C1 segment of cervical spinal cord (tissue), 14 donors: ENCODE measurements at places on chromosomes 2 and 18.

GRCh38 chr2:191220671-191221070 lies 24.5 kb upstream of the MYO1B start:
- DNase-seq, result no peak

GRCh38 chr2:72981536-72981935 lies 64.2 kb downstream of the EMX1 start:
- no peak for DNase-seq

GRCh38 chr2:206802654-206803514 lies 37.5 kb downstream of the FASTKD2 start:
- no peak for DNase-seq

DNA sequence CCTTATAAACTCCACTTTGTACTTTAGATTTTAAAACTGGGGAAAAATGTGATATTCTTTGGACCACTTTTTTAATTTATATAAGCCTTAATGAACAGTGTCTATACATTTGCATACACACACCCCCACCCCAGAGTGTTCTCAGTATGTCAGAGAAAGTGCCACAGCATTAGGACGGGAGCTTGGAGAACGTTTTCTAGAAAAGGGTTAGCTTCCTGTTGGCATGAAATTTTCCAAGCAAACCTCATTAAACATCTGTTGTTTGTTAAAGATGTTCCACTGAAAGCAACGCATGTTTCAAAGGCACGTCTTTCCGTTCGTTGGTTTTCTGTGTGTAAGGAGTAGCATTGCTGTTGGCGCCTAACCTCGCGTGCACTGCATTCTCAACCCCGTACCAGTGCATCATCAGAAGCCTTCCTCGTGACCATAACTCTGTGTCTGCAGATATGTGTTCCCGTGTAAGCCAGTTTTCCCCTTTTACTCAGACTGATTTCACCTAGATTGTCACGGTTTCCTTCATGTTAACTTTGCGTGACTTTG lies 228.5 kb downstream of the ALPK2 start:
- DNase-seq, result no peak

DNA sequence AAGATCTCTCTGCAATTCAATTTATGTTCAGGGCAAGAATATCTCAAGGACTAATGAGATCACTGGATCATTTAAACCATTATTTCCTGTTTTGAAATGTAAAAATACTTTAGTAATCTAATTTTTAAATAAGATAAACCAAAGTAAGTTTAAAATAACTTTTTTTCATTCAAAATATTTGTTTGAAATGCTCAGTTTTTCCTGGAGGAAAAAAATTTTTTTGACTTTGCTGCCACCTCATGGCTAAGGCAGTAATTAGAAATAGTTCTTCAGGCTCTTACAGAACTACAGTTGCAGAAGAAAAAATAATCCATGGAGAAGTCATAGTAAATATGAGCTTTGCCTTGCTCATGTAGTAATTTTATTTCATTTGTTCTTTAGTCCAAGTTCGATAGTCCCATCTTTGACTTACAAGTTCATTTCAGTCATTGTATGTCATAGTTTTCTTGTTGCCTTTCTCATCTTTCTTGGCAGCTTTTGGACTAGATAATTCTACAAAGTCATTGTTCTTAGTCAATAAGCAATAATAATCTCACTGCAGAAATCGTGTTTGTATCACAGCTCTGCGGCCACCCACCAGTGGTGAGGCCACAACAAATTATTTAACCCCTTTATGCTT lies 127.4 kb downstream of the DPP4 start:
- no peak for DNase-seq

DNA sequence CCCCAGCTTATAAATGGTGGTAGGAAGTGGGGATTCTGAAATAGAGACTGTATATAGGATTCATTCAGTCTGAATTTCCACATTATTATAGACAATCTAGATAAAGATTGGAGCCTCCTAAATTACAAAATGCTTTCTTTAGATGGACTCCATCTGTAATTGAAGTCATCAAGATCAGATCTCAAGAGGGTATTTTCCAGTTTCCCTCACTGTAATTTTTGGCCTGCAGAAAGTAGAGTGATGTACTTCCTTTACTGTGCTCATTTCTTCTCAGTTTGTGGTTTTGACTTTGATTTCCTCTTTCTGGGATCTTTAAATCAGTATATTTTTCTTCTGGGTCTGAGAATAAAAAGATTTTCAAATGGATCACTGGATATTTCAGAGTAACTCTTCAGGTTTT lies 7.2 kb downstream of the BABAM2 start:
- DNase-seq, result no peak

- DNase-seq, result no peak
Measured at GRCh38 chr2:146868051-146868450, 976.8 kb upstream of the ACVR2A start.

- no peak for DNase-seq
Measured at GRCh38 chr2:71136174-71136573, 5.7 kb downstream of the MPHOSPH10 start.

- no peak for DNase-seq
Measured at GRCh38 chr2:45724335-45724734, 72.9 kb downstream of the PRKCE start.

- no peak for DNase-seq
Measured at GRCh38 chr2:4101936-4102335, 398.6 kb downstream of the DCDC2C start.

DNA sequence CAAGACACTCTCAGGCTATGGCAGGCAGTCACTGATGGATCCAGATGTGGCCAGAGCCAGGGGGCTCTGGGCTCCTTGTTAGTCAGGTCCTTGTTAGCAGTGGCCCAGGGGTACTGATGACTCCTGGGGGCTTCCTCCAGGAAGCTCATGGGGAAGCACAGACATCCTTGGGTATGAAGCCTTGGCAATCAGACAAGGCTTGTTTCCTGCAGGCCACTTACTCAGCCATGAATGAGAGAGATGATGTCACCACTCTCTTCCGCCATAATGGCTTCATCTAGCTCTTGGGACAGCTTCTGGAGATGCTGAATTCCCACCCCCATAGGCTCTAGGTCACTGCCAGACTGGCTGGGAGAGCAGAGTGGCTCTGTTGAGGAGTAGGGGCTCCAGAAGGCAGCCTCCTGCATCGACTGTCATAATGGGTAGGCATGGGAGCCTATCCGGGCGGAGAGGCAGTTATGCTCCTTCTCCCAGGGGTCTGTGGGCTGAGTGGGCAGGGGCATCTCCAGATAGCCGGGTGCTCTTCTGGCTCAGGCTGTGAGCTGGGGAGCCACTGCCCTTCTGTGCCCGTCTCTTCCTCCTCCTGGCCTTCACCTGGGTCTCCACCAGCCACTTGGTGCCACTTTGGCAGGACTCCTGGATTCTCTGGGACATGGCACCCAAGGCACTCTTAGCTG lies 40.2 kb upstream of the BMPR2 start:
- no peak for DNase-seq

- no peak for DNase-seq
Measured at GRCh38 chr2:204840504-204840903, 295.2 kb downstream of the PARD3B start.

GRCh38 chr18:48930926-48931325 lies 19.8 kb downstream of the SMAD7 start:
- no peak for DNase-seq

DNA sequence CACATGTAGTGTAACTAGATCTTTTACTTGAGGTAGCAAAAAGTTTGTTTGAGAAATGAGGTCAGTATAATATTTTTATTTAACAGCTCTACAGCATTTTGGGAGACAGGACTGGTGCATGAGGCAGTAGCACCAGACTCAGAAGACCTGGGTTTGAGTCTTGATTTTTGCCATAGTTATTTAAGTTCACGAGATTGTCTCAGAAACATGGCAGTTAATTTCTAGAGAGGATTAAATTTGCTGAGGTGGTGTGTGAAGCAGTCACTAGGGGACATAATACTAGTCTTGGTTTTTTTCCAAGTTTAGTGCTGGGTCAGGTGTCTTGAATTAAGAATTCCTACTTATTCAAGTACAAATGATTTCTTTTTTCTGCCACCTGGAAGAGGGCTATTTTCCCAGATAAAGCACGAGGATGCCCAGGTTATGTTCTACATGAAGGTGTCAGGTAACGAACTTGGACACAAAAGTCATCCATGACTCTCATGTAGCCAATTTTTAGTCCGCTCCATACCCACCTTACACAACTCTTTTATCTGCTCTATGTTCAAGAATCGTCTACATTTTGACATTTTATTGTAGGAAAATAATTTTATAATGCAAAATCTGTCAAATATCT lies 1.4 kb downstream of the MARCHF7 start:
- no peak for DNase-seq

DNA sequence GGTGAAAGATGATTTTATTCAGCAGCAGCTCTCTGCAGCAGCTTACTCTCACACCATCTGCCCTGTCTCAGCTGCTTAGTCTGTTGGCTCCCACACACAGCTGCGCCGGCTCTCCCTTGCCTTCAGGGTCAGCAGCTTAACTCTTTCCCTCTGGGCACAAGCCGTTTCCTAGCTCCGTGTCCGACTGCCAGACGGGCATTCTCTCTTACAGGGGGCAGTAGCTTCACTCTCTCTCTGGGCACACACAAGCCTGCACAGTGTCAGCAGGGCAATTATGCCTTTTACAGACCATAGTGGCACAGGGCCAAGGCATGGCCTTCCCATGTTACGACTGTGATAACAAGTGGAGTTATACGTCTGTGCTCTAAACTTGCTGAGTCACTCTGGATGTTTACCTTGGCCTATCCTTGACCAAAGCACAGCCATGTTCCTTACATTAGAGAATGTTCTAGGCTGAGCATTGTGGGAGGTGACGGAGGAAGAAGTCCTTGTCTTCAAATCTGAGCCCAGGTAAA lies 31.7 kb downstream of the PCARE start:
- DNase-seq, result no peak

- no peak for DNase-seq
Measured at GRCh38 chr2:67948057-67948456, 114.7 kb downstream of the C1D start.

DNA sequence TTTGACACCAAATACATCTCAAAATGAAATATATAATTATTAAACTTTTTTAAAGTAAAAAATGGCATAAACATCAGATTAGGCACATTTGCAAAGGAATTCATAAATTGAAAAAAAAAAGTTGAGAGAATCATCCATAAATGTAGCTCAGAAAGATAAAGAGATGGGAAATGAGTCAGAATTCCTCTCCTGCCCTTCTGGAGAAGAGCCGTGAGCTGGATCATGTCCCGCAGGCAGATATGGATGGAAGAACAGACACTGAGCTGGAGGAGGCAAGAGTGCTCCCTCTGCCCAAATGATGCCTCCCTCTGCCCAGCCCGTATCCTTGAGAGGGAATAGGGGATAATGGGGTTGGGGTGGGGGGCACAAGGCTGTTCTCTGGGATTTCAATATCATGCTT lies 190.9 kb downstream of the TFCP2L1 start:
- no peak for DNase-seq

DNA sequence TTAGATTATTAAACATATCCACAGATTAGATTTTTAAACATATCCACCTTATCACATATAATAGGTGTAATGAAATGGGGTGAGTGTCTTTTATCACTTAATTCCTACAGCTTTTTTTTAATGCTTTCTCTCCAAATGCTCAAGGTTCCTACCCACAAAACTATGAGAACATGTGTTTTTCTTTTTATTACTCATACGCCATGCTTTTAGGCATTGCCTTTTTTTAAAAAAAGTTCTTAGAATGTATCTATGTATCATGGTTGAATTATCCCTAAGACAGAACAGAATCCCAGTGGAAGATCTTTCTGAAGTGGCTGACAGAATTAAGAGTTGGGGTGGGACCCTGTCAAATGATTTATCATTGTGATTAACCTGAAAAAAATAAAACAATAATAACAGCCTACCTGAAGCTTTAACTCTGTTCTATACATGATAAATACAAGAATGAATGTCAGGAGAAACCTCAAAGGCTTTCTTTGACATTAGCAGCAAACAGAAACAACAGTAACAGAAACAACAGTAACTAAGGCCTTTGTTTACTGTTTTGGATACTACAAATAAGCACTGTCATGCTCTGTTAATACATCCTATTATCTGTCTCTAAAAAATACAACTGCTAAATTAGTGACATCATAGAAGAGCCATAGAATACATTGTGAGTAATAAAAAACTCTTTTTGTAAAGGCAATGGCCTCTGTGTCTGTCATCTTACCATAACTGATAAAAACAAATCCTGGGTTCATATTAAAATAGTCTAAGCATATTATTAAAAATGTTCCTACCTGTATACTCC lies 4.1 kb upstream of the ZNF397 start:
- DNase-seq, result no peak

GRCh38 chr2:11132036-11132671 lies 23.1 kb upstream of the SLC66A3 start:
- DNase-seq, result no peak

GRCh38 chr2:190514676-190515075 lies 19.8 kb downstream of the NEMP2 start:
- DNase-seq, result no peak

DNA sequence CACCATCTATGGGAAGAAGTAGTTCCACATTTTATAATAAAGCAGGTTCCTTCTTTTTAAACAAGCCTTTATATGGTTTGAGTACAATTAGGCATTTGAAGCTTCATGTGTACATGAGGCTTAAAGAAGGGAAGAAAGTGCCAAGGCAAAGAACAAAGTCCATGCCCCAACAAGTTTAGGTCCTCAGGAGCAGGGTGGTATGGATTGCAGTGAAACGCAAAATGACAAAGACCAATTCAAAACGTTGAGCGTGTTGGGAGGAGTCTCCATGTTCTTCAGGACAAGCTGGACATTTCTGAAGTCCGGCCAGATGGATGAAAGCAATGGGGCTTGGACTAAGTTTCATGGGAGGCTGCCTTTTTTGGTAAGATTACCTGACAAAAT lies 78.8 kb upstream of the FZD5 start:
- DNase-seq, result no peak

- no peak for DNase-seq
Measured at GRCh38 chr18:32760391-32760790, 12.4 kb downstream of the KLHL14 start.
